ENCODE measurements at places on chromosomes 1 and 21. TPM values are rescaled to one million over a fixed set of nuclear protein-coding genes. Genes with fewer than 3 reads are reported as not detected.

RGS13 gene
- total RNA-seq, result not detected

PADI2 gene
- total RNA-seq, result 0.40 TPM

PDZK1IP1 gene
- total RNA-seq, result 1.3 TPM

OPTC gene
- not detected for total RNA-seq

CADM3 gene
- total RNA-seq, result 0.20 TPM

GJA9 gene
- total RNA-seq, result not detected

C4BPB gene
- 223 TPM for total RNA-seq

SLC9C2 gene
- total RNA-seq, result not detected

PLA2G2F gene
- not detected for total RNA-seq

LYPD8 gene
- total RNA-seq, result not detected

MECR gene
- total RNA-seq, result 13.7 TPM

WDR64 gene
- 0.40 TPM for total RNA-seq

OR2G6 gene
- total RNA-seq, result not detected

CD53 gene
- total RNA-seq, result 9.3 TPM

RBBP5 gene
- total RNA-seq, result 7.8 TPM

RAB7B gene
- total RNA-seq, result 0.73 TPM

C1QTNF12 gene
- 3.5 TPM for total RNA-seq

HEATR1 gene
- total RNA-seq, result 7.9 TPM

PUSL1 gene
- total RNA-seq, result 8.4 TPM
